ENCODE measurements at places on chromosomes 5 and 9. TPM values are rescaled to one million over a fixed set of nuclear protein-coding genes. Genes with fewer than 3 reads are reported as not detected.

DNA sequence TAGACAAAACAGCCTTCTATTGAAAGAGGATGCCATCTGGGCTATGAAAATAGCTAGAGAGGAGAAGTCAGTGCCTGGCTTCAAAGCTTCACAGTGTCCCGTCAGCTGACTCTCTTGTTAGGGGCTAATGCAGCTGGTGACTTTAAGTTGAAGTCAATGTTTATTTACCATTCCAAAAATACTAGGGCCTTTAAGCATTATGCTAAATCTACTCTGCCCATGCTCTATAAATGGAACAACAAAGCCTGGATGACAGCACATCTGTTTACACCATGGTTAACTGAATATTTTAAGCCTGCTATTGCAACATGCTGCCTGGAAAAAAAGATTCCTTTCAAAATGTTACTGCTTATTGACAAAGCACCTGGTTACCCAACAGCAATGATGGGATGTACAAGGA lies 309.1 kb downstream of the NTRK2 start:
- H3K27me3 ChIP-seq = no peaks in the 10 kb centered on the region
- H3K27ac ChIP-seq = no peak overlapping the region
- DNase-seq = no peak
- H3K4me3 ChIP-seq = no peak overlapping the region
- H3K4me1 ChIP-seq = no peaks in the 10 kb centered on the region

The PLAA gene
- polyA plus RNA-seq = 18.1 TPM

GRCh38 chr9:5510360-5510931 lies at the start of gene PDCD1LG2:
Gene PDCD1LG2 (plus strand): TSS chr9:5510531. CDS start chr9:5522547, 12,016 bp downstream.
- H3K27ac ChIP-seq = peak within 1 kb of the TSS; percentile 94
- no peaks in the 10 kb centered on the region for H3K27me3 ChIP-seq
- peak within 1 kb of the TSS; percentile 52 for H3K4me3 ChIP-seq
- DNase-seq = peak; percentile 84
- H3K4me1 ChIP-seq = peaks cover 22% of the 10 kb centered on the region

The CETN3 gene
- polyA plus RNA-seq = 6.5 TPM

The TMEM232 gene
- polyA plus RNA-seq = not detected

DNA sequence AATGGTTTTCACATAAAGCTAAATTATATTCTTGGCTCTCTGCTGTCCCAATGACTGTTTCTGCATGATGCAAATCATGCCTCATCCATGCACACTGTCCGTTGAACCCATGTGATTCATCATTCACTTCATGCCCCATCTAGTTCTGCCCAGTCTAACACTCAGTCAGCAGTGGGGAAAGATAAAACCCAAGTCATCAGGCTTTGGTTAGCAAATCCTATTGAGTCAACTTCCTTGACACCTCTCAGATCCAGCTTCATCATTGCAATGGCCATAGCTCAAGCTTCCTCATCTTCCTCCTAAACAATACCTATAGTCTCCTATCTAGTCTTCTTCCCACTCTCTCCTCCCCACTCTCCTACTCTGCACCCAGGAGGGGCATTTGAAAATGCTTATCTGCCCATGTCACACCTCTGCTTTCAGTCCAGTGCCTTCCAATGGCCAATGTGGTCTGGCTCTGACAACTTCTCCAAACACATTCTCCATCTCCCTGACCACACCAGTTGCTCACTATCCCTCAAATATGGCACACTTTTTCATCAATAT lies 266.0 kb upstream of the TRIM32 start:
- H3K27ac ChIP-seq = no peak overlapping the region
- H3K4me1 ChIP-seq = no peaks in the 10 kb centered on the region
- DNase-seq = peak; percentile 56
- no peak overlapping the region for H3K4me3 ChIP-seq
- no peaks in the 10 kb centered on the region for H3K27me3 ChIP-seq

The GABRA6 gene
- not detected for polyA plus RNA-seq

DNA sequence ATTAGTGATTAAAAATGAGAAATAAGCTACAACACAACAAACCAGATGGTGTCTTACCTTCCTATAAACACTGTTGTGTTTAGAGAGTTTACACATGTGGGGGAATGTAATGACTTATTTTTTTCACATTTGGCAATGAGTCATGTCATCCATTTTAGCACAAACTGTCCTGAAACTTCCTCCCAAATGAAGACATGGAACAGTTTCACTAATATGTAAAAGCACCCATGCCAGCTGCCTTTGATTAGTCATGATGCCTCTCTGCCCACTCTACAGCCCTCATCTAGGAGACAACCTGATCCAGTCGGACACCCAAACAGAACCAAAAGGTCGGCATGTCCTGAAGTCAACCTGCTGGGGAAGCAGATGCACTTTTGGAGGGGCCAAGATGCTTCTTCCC lies 98.2 kb downstream of the SEMA5A start:
- DNase-seq = peak; percentile 39
- H3K27ac ChIP-seq = no peak overlapping the region
- peaks cover 2% of the 10 kb centered on the region for H3K36me3 ChIP-seq
- peaks cover 12% of the 10 kb centered on the region for H3K4me1 ChIP-seq
- H3K4me3 ChIP-seq = no peak overlapping the region

The IL3 gene
- polyA plus RNA-seq = not detected

GRCh38 chr9:88587182-88587581 lies 52.2 kb downstream of the NXNL2 start:
- DNase-seq = no peak
- no peak overlapping the region for H3K27ac ChIP-seq
- no peaks in the 10 kb centered on the region for H3K27me3 ChIP-seq
- peaks cover 7% of the 10 kb centered on the region for H3K4me1 ChIP-seq
- no peak overlapping the region for H3K4me3 ChIP-seq

GRCh38 chr5:65508978-65509377 lies 27.3 kb upstream of the ADAMTS6 start:
- peak; percentile 67 for DNase-seq
- peaks cover 2% of the 10 kb centered on the region for H3K4me1 ChIP-seq
- no peaks in the 10 kb centered on the region for H3K27me3 ChIP-seq
- no peak overlapping the region for H3K4me3 ChIP-seq

DNA sequence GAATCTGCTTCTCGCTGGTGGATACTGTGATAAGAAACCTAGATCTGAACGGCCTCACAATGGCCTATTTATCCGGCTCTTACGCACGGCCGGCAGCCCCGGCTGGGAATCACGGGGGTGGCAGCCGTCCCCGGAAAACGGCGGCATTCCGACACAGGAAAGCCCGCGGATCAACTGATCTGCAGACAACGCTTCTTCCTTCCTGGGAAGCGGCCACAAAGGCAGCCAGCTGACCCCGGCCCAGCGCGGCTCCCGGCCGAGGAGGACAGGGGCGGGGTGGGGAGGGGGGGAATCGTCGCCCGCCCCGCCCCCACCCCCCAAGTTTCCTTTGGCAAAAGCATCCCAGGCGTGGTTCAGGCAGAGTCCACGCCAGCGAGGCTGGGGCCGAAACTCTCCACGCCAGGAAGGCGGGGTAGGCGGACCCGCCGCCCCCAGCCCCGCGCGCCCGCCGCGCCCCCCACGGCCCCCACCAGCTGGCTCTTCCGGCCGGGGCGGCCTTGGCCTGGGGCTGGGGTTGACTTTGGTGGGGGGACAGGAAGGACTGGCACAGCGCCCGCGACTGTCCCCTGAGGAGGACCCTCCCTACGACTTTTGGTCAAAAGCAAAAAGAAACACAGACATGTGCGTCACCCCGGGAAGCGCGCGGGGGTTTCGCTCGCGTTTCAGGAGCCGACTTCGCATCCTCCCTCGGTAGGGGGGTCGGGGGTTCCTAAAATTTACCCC lies 247.7 kb upstream of the ANKRD55 start:
- H3K4me1 ChIP-seq = peaks cover 28% of the 10 kb centered on the region
- peak overlapping the region; percentile 58 for H3K27ac ChIP-seq
- H3K27me3 ChIP-seq = no peaks in the 10 kb centered on the region

DNA sequence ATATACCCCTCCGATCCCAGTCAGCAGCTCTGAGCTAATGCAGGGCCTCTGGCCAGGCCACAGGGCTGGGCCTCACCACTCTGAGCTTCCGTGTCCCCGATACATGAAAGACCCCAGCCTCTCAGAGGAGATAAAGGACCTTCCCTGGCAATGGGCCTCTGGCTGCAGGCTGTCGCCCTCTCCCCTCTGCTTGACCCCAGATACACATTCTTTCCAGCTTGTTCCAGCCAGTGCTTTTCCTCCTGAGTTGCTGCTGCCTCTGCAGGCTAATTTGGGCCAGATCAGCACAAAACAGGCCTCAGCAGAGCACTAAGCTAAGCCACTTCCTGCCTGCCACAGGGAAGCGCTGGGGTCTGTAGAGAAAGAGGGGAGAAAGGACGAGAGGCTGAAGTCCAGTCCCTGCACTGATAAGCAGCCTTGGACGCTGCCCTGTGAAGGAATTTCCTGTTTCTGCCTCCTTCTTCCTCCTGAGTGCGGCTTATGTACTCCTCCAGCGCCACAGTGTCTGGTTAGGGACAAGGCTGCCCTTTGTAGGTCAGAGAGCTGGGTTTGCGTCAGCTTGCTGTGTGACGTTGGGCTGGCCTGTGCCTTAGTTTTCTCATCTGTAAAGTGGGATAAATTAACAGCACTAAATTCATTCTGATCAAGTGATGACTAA lies 73.0 kb upstream of the IL17B start:
- H3K4me3 ChIP-seq = no peak overlapping the region
- H3K27ac ChIP-seq = peak overlapping the region; percentile 99
- H3K4me1 ChIP-seq = peaks cover 50% of the 10 kb centered on the region
- peak; percentile 53 for DNase-seq

DNA sequence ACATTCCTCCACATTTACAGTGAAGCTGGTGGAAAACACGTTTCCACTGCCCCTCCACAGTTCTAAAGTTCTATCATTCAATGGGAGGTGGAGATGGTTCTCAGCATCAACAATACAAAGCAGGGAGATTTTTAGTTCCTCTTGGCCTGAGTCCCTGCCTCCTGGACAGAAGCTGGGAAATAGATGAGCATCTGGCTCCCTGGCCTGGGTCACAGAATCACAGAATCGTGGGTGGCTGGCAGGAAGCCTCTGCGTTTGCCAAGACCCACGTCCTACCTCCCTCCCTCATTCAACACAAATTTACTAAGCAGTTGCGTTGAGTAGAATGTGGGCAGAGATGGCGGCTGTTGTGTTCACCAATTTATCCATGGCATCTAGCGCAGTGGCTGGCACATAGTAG lies 5.2 kb upstream of the PPARGC1B start:
- peaks cover 70% of the 10 kb centered on the region for H3K27me3 ChIP-seq
- no peak overlapping the region for H3K4me3 ChIP-seq
- no peak overlapping the region for H3K27ac ChIP-seq
- DNase-seq = no peak

DNA sequence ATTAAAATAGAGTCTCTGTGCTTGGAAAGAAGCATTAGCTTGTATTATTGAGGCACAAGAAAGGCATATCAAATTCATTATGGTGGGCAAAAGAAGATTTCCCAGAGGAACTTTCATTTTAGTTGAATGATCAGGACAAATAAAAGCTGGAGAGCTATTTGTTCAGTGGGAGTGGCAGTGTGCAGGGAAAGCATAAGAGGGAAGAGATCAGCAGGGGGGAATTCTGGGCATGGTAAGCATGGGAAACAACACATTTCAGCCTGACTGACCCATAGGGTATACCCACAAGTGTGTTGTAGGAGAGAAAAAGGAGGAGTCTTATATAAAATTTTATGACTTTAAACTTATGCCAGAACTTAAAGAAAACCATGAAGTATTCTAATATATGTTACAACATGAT lies 167.7 kb upstream of the RASA1 start:
- H3K4me3 ChIP-seq = no peak overlapping the region
- H3K4me1 ChIP-seq = peaks cover 1% of the 10 kb centered on the region
- no peaks in the 10 kb centered on the region for H3K36me3 ChIP-seq
- no peak for DNase-seq
- H3K27me3 ChIP-seq = no peaks in the 10 kb centered on the region

GRCh38 chr9:7901621-7902020 lies 102.0 kb upstream of the DMAC1 start:
- no peaks in the 10 kb centered on the region for H3K27me3 ChIP-seq
- H3K27ac ChIP-seq = no peak overlapping the region
- no peak for DNase-seq
- H3K4me3 ChIP-seq = no peak overlapping the region

- H3K4me1 ChIP-seq = peaks cover 7% of the 10 kb centered on the region
- no peak overlapping the region for H3K27ac ChIP-seq
- DNase-seq = no peak
These were observed 37.1 kb downstream of the DNAJB5 start for GRCh38 chr9:35026671-35027070.

The PCDHA5 gene
- not detected for polyA plus RNA-seq

- H3K4me1 ChIP-seq = 0 out of 2 replicates have a peak, but pooled peaks cover 1% of the 10 kb centered on the region
- no peaks in the 10 kb centered on the region for H3K27me3 ChIP-seq
- H3K36me3 ChIP-seq = no peaks in the 10 kb centered on the region
These were observed 36.3 kb upstream of the SHISAL2B start for GRCh38 chr5:64653766-64654560.

- H3K4me3 ChIP-seq = no peak overlapping the region
- no peaks in the 10 kb centered on the region for H3K27me3 ChIP-seq
- H3K36me3 ChIP-seq = no peaks in the 10 kb centered on the region
- no peak overlapping the region for H3K27ac ChIP-seq
- peaks cover 12% of the 10 kb centered on the region for H3K4me1 ChIP-seq
- DNase-seq = no peak
These were observed 85.2 kb downstream of the OXCT1 start for GRCh38 chr5:41785061-41785460.

DNA sequence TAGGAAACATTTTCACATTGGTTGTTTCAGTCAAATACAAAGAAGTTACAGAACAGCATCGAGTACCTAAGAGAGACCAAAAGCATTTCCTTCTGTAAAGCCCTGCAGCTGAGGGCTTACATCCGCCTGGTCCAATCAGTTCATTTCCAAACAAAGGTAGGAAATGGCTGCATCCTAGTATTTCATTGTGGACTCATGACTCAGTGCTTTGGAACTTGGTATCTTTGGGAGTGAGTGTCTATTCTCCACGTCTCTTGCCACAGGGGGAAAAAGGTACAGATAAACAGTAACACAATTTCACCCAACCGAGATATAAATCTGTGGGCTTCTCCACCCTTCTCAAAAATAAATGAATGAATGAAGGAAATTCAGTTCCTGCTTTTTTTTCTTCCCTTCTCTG lies 75.4 kb downstream of the NFIB start:
- H3K36me3 ChIP-seq = no peaks in the 10 kb centered on the region
- no peak overlapping the region for H3K27ac ChIP-seq
- no peak overlapping the region for H3K4me3 ChIP-seq
- DNase-seq = peak; percentile 58
- H3K27me3 ChIP-seq = no peaks in the 10 kb centered on the region

DNA sequence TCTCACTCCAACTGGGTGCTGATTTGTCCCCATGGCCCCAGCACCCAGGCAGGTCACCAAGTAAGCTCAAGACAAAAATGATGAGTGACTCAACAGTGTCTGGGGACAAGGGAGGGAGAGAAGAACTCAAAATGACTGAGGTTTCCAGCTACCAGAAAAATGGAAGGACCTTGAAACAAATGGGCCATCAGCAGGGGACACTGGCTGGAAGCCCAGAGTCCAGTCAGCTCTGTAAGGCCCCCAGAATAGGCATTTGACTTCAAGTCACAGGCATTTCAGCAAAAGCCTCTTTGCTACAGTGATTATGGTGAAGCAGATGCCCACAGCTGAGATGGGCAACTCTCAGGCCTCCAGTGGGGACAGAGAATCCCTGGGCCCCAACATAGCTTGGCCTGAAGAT lies 139.0 kb upstream of the GABRP start:
- H3K4me1 ChIP-seq = no peaks in the 10 kb centered on the region
- peaks cover 1% of the 10 kb centered on the region for H3K27me3 ChIP-seq
- no peak overlapping the region for H3K27ac ChIP-seq
- no peaks in the 10 kb centered on the region for H3K36me3 ChIP-seq
- no peak overlapping the region for H3K4me3 ChIP-seq
- DNase-seq = no peak

GRCh38 chr9:2624051-2624682 lies 2.6 kb downstream of the VLDLR start:
- H3K27me3 ChIP-seq = no peaks in the 10 kb centered on the region
- H3K36me3 ChIP-seq = no peaks in the 10 kb centered on the region
- DNase-seq = no peak
- H3K4me1 ChIP-seq = peaks cover 2% of the 10 kb centered on the region

The SLC34A1 gene
- not detected for polyA plus RNA-seq

Data from IMR-90 (cell line).